ENCODE measurements at places on chromosomes 11 and 22. TPM values are rescaled to one million over a fixed set of nuclear protein-coding genes. Genes with fewer than 3 reads are reported as not detected.

H19 gene
- 9,804 TPM for polyA plus RNA-seq

UBQLNL gene
- 0.15 TPM for polyA plus RNA-seq

C11orf52 gene
- 3.6 TPM for polyA plus RNA-seq

DNA sequence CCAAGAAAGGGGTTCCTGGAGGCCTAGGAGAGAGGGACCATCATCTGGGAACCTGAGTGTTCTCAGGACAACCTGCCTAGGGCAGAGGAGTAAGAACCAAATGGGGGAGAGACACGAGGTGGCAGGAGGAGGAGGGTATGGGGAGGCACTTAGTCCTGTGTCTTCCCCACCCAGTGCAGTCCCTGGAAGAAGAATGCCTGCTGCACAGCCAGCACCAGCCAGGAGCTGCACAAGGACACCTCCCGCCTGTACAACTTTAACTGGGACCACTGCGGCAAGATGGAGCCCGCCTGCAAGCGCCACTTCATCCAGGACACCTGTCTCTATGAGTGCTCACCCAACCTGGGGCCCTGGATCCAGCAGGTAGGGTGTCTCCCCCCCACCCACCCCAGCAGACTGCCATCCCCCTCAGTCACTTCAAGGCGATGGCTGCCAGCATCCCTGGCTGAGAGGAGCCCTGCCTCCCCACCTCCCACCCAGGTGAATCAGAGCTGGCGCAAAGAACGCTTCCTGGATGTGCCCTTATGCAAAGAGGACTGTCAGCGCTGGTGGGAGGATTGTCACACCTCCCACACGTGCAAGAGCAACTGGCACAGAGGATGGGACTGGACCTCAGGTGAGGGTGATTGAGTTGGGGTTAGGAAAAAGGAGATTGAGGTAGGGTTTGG, 3.7 kb upstream of the INPPL1 start:
- no peak for DNase-seq
